ENCODE measurements at places on chromosomes 12 and 14.

DNA sequence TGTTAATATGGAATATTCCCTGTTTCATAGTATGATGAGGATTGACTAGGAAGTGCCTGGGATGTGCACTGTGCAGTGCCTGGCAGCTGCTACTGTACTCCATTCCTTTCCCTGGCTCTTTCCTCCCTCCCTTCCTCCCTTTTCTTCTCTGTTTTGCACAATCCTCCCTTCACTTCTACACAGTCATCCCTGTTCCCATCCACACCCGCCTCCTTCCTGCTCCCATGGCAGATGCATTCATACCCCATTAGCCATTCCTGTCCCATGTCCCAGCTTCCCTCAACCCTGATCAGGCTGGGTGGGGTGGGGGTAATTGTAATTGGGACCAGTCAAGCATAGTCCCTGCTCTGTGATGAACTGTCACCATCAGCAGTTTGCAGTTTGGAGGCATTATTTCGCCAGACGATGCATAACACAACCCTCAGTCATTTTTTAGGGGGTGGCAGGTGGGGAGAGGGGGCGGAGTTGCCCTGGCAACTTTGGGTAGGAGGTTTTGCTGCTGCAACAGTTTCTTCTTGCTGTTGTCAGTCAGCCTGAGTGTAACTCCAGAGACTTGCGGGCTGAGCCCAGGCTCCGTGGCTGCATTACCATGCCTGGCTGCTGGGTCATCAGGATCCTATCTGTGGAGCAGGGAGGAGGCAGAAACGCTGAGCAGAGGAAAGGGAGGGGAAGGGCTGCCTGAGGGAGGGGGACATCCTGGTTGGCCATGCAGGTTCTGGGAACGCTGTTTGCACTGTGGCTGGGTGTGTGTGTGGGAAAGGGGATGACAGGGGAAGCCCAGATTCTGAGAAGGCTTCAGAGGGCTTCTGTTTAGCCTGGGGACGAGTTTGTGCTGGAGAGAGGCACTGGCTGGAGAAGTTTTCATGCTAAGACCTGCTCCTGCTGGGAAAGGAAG is 4.1 kb upstream of the KRT84 start:
- H3K4me3 ChIP-seq, result no peak overlapping the region
- H3K27me3 ChIP-seq, result no peaks in the 10 kb centered on the region
- H3K27ac ChIP-seq, result no peak overlapping the region
- H3K36me3 ChIP-seq, result no peaks in the 10 kb centered on the region

DNA sequence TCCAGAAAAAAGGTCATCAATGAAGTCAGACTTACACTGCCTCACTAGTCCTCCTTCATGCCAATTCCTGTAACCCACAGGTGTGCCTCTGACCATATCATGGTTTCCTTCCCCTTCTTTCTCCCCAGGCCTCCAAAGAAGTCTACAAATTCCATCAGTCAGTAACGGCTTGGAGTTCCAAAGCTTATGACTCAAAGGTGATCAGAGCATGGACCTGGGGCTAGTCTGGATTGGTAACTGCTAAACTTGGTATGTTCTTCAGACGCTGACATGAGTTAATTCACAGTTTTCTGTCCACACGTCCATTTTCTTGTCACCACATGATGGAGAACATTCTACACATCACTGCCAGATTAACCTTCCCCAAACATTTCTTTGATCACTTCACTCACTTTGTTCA is 560.4 kb downstream of the ETNK1 start:
- H3K4me3 ChIP-seq, result no peak overlapping the region
- no peaks in the 10 kb centered on the region for H3K4me1 ChIP-seq

GRCh38 chr14:38554026-38554425 is 298.1 kb upstream of the CLEC14A start:
- H3K4me3 ChIP-seq, result no peak overlapping the region
- H3K27me3 ChIP-seq, result no peaks in the 10 kb centered on the region
- no peak for DNase-seq
- no peaks in the 10 kb centered on the region for H3K36me3 ChIP-seq

DNA sequence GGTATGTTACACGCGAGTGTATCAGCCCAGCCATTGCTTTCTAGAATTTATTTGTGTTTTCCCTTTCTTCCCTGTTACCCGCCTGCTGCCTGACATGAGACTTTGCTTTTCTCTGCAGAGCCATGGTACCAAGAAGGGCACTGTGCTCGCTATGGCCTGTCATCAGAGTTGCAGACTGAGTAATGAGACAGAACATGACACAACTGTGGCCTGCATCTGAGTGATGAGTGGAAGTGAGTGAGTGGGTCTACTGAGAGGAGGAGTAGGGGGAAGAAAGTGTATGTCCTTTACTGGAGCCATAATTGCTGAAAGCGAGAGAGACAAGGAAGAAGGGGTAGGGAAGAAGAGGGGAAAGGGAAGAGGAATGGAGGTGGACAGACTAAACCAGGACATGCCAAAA is 2.9 kb downstream of the RILPL1 start:
- H3K27ac ChIP-seq, result no peak overlapping the region
- no peaks in the 10 kb centered on the region for H3K36me3 ChIP-seq
- no peak overlapping the region for H3K4me3 ChIP-seq
- peaks cover 7% of the 10 kb centered on the region for H3K4me1 ChIP-seq
- no peak for DNase-seq
- H3K27me3 ChIP-seq, result no peaks in the 10 kb centered on the region

DNA sequence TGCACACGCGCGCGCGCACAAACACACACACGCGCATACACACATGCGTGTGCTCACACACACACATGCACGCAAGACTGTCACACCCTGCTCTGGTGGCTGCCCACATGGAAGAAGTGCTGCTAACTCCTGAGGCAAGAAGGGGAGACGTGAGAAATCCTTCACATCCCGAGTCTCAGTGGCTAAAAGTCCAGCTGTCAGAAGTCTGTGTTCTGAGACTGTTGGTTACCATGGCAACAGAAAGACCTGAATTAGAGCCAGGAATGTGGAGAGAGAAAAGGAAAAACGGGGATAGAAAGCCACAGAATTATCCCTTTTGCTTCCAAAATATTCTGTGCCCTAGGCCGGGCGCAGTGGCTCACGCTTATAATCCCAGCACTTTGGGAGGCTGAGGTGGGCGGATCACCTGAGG is 71.2 kb downstream of the PPFIBP1 start:
- H3K36me3 ChIP-seq, result no peaks in the 10 kb centered on the region
- no peak overlapping the region for H3K4me3 ChIP-seq
- H3K27me3 ChIP-seq, result no peaks in the 10 kb centered on the region
- peaks cover 9% of the 10 kb centered on the region for H3K4me1 ChIP-seq

DNA sequence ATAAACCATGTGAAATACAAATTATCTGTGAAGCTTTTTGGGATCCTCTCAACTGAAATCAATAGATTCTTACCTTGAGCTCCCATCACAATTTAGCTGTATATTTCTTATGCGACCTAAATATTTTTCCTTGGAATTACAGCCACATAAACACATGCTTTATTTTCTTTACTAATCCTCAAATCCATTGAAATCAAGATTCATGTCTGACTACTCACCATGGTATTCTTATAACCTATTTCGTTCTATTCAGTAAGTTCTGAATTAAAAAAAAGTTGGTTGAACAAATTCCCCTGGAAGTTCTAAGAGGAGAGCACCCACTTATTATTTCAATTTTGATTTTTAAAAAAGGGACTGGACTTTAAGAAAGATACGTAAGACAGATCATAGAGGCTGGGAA is 292.1 kb upstream of the ATP2B1 start:
- DNase-seq, result no peak
- H3K27me3 ChIP-seq, result no peaks in the 10 kb centered on the region
- peaks cover 7% of the 10 kb centered on the region for H3K4me1 ChIP-seq
- H3K4me3 ChIP-seq, result no peak overlapping the region

- no peaks in the 10 kb centered on the region for H3K36me3 ChIP-seq
- H3K27ac ChIP-seq, result no peak overlapping the region
- H3K4me1 ChIP-seq, result no peaks in the 10 kb centered on the region
- no peak overlapping the region for H3K4me3 ChIP-seq
- H3K27me3 ChIP-seq, result no peaks in the 10 kb centered on the region
Observed at GRCh38 chr12:127241072-127241817, 1025.7 kb upstream of the TMEM132C start.

DNA sequence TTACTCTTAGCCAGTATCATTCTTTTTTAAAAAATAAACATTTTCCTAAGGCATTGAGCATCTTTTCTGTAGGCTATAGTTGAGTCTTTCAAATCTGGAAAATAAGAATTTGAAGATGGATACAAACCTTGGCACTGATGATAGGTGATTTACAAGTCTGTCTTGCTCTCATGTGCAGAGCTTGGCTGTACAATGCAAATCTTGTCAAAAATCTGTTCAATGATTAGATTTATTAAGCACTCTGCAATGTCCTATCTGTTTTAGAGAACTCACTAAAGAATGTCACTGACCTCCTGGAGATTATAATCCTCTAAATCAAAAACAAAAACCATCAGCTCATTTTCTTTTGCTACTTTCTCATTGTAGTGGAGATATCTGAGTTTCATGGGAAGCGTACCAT is 42.8 kb upstream of the AMIGO2 start:
- no peaks in the 10 kb centered on the region for H3K4me1 ChIP-seq
- DNase-seq, result no peak
- H3K27me3 ChIP-seq, result no peaks in the 10 kb centered on the region
